ENCODE measurements at places on chromosomes 2 and 18.
A peak's percentile ranks its signal among the peaks of the same experiment; 100 is the strongest.

GRCh38 chr18:8411492-8411891, 197.7 kb upstream of the RAB12 start:
- no peak for DNase-seq

- DNase-seq, result no peak
These were observed 15.3 kb downstream of the CNDP1 start for GRCh38 chr18:74549591-74550104.

DNA sequence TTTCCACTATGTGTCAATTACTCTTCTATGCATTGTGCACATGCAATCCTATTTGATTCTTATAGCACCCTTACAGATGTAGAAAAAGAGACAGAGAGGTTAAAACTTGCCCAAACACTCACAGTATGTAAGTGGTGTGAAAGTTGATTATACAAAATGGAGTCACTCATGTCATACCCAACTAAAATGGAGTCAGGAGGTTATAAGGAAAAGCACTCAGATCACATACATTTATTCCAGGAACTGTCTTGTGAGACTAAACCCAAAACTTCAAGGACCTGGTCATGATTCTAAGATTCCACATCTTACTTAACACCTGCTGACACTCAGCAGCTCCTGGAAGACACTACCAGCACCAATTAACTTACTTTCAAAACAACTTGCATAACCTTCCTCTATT, 802.6 kb downstream of the MBD2 start:
- DNase-seq, result no peak

DNA sequence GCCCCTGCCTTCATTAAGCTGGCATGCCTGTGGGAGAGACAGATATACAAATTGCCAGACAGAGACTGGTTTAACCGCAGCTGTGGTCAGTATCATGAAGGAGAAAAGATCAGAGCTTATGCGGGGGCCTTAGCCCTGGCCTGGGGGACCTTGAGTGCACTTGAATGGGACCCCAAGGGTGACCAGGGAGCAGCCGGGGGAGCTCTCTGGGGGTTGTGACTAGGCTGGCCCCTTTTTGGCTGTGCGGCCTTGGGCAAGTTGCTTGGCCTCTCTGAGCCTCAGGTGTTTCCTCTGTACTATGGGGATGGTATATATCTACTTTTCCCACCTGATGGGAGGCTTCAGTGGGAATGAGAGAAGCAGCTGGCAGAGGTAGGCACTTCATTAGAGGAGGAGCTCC, 35.7 kb downstream of the INHBB start:
- DNase-seq, result no peak

DNA sequence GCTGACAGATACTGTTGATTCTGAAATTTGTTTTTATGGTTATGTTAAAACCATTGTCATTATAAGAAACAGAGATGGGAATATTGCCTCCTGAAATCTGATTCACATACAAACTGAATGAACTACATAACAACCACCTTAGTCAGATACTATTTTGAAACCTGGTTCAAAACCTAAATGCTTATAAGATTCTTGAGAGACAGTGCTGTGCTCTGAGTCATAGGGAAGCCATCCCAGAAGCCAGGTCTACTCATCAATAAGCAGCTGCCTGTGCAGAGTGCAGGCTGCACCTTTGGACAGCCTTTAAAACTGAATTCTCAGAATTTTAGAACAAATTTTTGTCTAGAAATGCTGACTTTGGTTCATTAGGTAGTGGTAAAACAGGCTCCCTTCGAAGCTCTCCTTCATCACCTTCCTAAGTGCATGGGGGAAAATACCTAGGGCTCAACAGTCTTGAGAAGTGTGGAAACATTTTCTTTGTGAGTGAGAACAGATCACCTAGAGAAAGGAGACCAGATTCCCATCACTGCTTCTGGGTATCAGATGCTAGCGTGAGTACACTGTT, at the start of gene SERPINB7:
TSS of gene SERPINB7 (plus strand) at position 253 of the 565 bp plus-strand sequence. CDS start 6,955 bp downstream, outside the sequence.
- no peak for DNase-seq

- no peak for DNase-seq
These were observed 22.0 kb upstream of the SLC35G4 start for GRCh38 chr18:11587432-11587831.

DNA sequence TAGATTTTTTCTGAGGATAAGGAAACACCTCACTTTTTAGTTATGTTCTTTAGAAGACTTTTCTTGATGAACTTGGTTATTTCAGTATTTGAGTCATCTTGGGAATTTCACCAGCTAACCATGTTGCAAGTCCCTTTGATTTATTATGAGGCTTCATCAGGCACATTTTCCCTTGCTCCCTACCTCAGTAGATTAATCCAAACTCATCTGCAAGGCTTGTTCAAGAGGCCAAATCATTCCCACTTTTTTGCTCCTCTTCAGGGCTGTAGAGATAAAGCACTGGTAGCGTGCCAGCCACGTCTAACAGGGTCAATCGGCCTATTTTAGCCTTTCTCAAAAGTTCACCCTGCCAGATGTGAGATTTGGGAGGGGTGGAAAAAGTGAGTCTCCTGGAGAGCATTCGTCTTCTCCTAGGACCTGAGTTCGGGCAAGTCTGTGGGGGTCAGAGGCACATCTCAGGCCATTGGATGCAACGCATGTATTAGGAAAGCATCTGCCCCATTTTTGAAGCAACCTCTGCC, 120.3 kb downstream of the RDH14 start:
- DNase-seq, result no peak

DNA sequence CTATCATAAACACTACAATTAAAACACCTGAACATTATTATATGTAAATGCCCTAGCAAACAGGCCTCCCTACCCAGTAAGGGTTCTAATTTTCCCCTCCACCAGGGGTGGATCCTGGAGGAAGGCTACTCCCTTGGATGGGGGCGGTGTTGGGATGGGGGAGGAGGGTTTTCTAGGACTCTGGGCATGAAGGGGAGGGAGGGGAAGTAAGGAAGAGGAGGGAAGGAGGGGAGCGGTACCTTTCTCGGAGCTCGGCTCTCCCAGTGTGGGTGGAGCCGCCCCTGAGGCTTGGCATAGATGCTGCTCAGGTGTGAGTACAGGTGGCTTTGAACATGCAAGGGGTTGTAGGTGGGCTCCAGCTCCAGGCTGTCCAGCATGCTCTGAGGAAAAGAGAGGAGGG, 5.4 kb downstream of the DOK1 start:
- no peak for DNase-seq

- no peak for DNase-seq
These were observed 1485.7 kb upstream of the PIK3C3 start for GRCh38 chr18:40469316-40469715.

- no peak for DNase-seq
These were observed 102.4 kb downstream of the ICA1L start for GRCh38 chr2:202769201-202769600.

DNA sequence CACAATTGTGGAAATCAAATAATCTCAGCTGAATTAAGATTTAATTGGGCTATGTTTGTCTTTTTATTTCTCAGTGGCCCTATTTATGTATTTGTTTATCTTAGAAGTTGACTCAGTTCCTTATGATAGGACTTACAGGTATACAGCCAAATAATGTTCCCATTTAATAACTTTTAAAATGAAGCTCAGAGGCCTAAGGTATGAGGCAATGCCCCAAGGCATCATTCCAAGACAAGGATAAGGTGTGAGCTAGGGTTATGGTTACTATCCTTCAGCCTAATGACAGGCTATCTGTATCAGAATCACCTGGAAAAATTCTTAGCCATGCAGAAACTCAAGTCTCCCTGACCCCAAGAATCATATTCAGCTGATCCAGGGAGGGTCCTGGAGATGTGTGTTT, 7.4 kb upstream of the NRBP1 start:
- no peak for DNase-seq

DNA sequence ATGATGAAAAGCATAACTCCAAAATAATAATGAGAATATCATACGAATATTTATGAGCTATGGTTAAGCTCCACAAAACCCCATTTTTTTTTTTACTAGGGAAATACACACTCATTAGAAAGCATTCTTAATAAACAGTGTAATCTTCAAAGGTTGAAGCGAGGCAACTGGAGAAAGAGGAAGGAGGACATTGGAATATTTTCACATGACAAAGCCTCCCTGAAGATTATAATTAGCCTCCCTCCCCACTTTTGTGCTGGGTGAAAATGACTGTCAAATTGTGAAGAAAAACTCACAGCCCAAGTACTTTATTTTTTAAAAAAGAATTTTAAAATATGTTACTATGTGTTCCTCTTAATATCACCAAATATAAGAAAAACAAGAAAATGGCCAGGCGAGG, 64.1 kb upstream of the NFU1 start:
- DNase-seq, result no peak

GRCh38 chr2:31337860-31338259, 76.7 kb downstream of the XDH start:
- no peak for DNase-seq

DNA sequence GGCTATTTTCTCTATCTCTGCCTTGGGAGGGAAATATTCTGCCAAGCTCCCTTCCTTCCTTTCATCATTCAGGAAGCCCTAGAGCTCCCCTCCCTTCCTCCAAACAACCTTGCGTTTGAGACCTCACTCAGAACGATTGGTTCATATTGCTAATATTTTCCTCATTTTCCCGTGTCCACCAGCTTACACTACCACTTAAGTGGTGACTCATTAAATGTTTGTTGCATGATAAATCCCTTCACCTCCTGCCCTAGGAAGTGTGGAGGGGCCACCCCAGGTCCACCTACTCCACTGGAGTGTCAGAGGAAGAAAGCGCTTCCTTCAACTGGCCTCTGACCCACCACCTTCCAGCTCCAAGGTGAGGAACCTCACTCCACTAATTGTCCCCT, 2.3 kb upstream of the LPIN2 start:
- DNase-seq, result peak; percentile 44

- DNase-seq, result no peak
These were observed 219.0 kb downstream of the SH3BP4 start for GRCh38 chr2:235170536-235171521.

- DNase-seq, result no peak
These were observed 6.1 kb upstream of the EMX1 start for GRCh38 chr2:72911256-72911655.

- DNase-seq, result no peak
These were observed 688.9 kb upstream of the NRXN1 start for GRCh38 chr2:51720826-51721225.

GRCh38 chr2:21535826-21536225, 412.1 kb downstream of the TDRD15 start:
- no peak for DNase-seq

DNA sequence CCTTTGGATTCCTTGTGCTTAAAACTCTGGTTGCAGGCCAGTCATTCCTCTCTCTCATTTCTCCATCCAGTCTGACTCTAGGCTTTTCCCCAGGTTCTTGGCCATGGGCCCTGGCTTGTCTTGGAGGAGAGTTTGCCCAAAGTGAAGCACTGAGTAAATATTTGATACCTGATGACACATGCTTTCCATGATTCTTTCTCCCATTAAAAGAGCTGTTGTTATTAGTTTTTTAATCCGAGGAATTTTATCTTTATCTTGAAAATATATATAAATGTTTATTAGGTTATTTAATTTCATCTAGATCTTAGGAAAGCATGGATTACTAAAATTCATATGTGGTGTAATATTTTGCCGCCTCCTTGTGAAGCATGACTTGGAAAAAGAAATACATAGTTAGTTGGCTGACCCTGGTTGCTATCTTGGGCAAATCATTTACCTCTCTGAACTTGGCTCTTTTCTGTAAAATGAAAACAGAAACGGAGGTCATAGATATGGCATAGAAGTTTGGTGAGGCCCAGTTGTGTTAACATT, 650.1 kb downstream of the SLC4A3 start:
- peak; percentile 46 for DNase-seq

DNA sequence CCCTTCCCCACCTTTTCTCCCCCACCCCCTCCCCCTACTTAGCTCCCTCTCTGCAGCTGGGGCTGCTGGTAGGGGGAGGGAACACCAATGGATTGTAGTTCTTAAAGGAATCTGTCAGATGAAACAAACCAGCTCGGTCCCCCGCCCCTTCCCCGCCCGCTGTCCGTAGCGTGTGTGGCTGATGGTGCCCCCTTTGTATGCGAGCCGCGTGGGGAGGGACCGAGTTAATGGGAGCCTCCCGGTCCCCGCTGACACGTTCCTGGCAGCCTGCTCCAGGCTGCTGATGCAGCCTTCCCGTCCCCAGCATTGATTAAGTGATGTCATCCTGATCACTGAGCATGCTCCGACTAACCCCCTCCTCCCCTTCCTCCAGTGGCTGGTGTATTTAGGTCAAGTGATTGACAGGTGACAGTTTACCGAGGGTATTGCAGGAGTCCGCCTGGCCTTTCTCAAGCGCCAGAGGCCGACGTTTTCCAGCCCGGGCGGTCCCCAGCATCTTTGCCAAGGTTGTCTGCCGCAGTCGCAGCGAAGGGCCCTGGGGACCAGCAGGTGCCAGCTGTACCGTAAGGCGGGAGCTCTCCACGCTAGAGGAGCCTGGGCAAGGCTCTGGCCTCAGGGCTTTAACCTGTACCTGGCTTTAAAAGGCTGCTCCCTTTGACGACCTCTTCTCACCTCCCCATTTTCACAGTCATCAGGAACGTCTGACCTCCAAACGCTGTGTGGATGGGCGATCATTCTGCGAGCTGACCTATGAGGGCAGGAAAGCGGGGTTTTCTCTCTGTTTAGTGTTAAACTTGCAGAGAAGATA, 1.8 kb downstream of the KIF5C start:
- no peak for DNase-seq

DNA sequence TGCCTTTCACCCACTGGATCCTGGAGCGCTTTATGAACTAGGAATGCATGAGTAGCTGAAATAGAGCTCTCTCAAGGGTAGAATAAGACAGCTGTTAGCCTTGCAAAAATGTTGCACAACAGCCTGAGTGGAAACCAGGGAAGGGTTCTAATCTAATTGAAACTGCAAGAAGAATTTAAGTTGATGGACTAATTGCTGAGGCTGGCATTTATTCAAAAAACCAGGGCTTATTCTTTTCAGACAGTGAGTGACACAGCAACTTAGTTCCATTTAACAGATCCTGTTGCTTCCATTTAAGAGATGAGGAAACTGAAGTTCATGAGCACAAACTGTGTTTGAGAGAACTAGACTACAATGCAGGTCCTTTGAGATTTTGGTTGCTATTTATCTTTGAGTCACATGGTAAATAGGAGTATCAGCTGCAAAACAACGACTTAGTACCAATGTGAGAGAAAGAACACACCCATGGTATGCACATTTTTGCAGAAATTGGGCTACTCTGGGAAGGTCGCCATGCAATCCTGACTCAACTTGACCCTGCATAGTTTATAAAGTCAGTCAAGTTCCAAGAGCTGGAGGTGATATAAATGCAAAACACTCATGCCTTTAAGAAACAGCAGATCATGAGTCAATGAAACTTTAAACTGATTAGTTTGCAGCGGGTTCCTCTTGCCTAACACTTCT, 76.4 kb upstream of the PARD3B start:
- no peak for DNase-seq

DNA sequence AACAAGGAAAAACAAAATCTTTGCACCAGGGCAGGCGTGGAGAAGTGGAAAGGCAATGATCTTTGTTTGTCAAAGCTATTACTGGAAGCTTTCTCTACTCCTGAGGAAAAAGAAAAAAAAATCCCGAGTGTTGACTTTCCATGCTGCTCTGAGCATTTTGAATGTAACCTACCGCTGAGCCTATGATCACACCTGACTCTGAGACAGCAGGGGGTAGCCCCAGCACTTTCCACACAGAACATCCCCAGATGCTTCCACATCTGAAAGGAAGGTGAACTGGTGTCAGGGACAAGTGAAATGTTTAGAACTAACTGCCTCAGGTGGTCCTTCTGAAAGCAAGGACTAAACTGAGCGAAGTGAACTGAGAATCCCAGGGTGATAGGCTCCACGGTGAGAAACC, 1315.1 kb upstream of the DDX18 start:
- DNase-seq, result no peak
